Tibial artery (tissue), 4 donors: ENCODE measurements at places on chromosomes 1 and 21.

DNA sequence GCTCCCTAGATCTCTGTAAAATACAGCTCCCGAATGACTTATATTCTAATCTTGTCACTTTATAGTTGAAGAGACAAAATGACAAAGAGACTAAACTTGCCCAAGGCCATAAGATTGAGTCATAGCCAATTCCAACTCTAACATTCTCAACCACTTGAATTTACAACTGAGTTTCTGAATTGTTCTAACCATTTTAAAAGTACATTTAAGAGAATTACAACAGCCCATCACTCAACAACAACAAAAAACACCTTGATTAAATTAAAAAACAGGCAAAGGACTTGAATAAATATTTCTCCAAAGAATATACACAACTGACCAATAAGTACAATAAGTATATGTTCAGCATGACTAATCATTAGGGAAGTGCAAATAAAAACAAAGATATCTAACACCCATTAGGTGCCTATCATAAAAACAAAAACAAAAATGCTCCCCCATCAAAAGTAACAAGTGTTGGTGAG is 8.7 kb upstream of the ADCY10 start:
- no peak for DNase-seq

- no peak for DNase-seq
Observed at GRCh38 chr21:45571641-45572040, 29.4 kb upstream of the SLC19A1 start.

- DNase-seq: no peak
Observed at GRCh38 chr1:220213382-220213983, 58.8 kb downstream of the RAB3GAP2 start.

- DNase-seq: peak; percentile 48
Observed at GRCh38 chr21:43192501-43193081, 23.8 kb downstream of the CRYAA start.

DNA sequence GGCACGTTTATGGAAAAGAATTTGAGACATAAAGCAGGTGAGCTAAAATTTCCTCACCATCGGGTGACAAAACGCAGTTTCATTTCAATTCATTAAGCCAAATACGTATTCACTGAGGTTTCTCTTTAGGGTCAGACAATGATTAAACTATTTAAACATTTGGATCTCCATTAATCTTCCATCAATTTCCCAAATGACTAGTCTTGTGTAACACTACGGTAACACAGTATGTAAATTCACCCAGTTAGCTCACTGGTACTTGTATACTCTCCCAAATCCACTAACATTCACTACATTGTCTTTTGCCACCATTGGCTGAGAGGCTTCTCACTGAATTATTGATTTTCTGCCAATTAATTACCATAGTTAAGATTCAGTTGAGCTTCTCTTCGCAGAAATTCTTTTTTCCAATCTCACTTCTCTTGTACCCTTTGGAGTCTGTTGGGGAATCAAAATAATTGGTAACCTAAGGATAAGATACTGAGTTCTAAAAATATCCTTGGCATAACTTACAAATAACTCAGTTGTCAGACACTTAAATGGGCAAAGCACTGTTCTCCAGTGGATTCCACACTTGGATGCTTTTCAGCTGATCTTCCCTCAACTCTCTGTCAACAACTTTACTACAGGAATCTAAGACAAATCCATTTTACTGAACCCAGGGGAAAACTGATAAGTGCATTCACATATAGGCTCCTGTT is 40.7 kb downstream of the SIPA1L2 start:
- no peak for DNase-seq

DNA sequence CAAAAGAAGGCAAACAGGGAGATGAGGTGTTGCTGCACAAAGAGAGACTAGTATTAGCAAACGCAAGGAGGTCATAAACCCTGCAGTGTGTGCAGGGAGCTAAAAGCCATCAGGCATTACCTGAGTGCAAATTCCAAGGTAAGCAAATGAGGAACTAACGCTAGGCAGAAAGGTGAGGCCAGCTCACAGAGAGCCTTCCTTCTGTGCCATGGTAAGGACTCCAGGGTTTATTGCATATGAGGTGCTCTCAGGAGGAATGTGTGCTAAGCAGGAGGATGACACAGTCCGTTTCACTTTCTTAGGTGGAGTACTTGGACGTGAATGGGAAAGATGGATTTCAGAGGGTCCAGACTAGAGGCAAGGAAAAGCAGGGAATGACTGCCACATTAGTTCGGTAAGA is 44.6 kb upstream of the MYBPHL start:
- DNase-seq: no peak

GRCh38 chr1:218242171-218242570 is 42.9 kb upstream of the RRP15 start:
- no peak for DNase-seq

GRCh38 chr1:116857092-116857491 is 52.6 kb upstream of the PTGFRN start:
- no peak for DNase-seq

- no peak for DNase-seq
Observed at GRCh38 chr1:235947989-235948388, 81.3 kb upstream of the LYST start.

- no peak for DNase-seq
Observed at GRCh38 chr1:27560268-27561123, 43.4 kb downstream of the AHDC1 start.

GRCh38 chr1:226799634-226800281 is 60.7 kb upstream of the ITPKB start:
- no peak for DNase-seq

DNA sequence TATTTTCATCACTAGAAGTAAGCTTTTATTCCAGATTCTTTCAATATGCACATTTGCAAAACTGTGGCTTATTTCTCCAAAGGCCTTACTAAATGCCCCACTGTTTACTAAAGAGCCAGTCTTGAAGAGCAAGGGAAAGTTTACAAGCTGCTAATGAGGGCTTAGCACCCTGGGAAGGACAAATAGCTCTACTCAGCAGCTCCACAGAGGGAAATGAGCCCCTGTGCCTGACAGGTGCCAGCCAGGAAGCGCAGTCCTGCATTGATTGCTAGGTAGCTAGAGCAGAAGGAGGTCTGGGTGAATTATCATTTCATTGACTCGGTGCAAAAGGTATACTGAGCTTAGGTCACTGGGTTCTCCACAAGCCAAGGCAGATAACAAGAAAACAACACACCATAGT is 307.0 kb downstream of the SETD4 start:
- DNase-seq: no peak

- DNase-seq: no peak
Observed at GRCh38 chr1:119005724-119006405, 17.7 kb upstream of the TBX15 start.

DNA sequence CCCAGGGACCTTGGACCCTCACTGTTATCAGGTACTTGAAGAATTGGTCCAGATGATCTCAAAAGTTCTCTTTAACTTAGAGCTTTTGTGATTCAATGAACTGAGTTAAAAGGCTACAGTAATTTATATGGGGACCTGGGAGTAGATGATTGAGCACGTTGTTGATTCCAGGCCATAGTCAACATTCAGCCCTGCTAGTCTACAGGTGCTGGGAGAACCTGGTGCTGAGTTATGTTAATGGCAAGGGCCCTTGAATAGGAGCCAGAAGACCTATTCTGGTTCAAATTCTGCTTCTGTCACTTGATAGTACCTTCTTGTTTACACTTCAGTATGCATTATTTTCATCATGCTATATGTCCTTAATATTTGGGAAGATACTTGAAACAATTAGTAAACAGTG is 11.2 kb downstream of the DYRK3 start:
- no peak for DNase-seq

DNA sequence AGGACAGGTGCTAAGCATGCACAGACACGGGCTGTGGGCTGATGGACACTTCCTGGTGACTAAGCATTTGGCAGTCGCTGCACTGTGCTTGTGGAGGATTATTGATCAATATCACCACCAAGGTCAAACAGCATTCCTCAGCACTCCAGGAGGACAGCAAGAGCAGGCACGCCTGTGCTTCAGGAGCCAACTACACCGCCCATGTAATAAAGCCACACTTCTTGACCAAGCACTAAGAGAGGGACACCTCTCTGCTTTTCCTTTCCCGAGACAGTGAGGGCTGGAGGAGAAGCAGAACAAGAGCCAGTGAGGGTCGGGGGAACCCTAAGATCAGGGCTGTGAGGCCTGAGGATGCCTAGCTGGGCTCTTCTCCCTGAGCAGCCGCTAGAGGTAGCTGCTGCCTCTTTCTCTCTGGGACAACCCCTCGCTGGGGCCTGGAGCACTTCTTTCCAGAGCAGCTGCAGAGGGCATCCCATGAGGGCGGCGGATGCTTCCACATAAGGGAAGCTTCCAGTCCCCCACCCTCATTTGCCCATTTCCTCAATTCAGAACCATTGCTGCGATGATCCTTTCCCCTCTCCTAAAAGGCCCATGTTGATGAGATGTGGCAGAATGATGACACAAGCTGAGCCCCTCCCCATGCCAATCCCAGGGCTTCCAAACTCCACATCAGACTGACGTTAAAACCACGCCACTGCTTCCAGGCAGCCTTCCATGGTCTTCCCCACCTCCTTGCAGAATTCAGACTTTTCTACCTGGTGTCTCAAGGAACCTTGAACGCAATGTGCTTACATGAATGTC is 19.1 kb downstream of the RAB7B start:
- peak; percentile 63 for DNase-seq

DNA sequence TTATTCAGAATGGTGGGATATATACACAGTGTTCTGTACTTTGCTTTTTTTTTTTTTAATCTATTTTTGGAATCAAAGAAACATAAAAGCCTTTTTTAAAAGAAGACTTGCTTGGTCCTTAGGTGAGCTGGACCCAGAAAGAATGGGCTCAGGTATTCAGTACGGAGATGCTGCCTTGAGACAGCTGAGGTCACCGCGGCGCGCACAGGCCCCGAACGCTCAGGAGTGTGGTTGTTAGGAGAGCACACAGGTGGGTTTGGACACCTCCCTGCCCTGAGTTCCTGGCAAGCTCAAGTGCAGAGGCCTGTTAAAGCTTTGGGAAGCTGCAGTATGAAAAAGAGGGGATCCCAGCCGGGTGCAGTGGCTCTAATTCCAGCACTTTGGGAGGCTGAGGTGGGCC is 31.8 kb downstream of the RAB4A start:
- no peak for DNase-seq

GRCh38 chr1:2787163-2787911 is 14.2 kb downstream of the TTC34 start:
- DNase-seq: no peak

DNA sequence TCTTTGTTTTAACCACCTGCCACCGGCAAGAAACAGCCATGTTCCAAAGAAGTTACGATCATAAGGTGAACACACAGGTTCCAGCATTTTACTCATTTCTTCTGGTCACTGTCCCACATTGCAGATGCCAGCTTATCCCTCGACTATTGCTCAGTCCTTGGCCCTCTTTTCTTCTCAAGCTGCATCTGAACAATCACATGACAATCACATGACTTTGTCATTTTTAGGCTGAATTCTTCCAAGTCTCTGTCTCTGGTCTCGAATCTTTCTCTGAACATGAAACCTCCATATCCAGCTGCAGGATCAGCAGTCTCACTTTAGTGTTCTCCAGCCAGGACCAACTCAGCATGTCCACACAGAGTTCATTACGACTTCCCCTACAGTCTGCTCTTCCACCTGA is 53.8 kb downstream of the UTP25 start:
- no peak for DNase-seq

DNA sequence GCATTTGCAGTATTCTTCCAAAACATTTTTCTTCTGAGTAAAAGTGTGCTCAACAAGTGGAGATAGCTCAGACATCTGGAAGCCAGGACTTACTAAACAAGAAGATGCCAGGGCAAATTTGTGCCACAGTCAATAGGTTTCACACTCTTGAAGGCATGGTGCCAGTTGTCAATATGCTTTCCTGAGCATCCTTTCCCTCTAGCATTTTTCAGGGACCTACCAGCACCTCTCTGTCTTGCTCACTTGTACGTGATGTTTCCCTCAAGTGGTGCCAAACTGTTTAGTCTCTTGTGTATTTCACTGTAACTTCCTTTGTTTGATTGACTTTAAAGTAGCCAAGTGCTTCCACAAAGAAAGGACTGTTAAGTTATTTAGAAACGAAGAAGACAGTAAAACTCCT is 194.0 kb upstream of the SGIP1 start:
- DNase-seq: no peak

- no peak for DNase-seq
Observed at GRCh38 chr1:180188684-180189175, 34.1 kb downstream of the QSOX1 start.

GRCh38 chr1:1376551-1377226 is 1.7 kb upstream of the AURKAIP1 start:
- no peak for DNase-seq
